Vagina (tissue), 2 donors: ENCODE measurements at places on chromosomes 5 and 9.
A peak's percentile ranks its signal among the peaks of the same experiment; 100 is the strongest.

GRCh38 chr5:132259069-132259851 lies 1.8 kb downstream of the PDLIM4 start:
- no peak for DNase-seq

DNA sequence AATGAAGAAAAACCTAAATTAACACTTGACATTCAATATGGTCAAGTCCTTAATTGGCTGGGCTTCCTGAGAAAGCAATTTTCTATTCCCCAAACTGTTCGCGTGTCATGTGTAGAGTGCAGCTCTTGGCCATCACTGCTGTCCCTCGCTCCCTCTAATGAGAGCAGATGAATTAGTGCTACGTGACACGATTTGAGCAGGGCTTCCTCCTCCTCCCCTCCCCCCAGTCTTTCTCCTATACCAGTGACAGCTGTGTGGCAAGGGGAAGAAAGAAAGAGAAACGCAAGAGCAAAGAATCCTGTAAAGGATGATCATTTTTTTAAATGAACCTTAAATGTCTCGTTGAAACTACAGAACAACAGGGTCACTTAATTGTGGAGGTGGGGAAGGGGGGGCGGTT lies 159.6 kb downstream of the BNC2 start:
- no peak for DNase-seq

DNA sequence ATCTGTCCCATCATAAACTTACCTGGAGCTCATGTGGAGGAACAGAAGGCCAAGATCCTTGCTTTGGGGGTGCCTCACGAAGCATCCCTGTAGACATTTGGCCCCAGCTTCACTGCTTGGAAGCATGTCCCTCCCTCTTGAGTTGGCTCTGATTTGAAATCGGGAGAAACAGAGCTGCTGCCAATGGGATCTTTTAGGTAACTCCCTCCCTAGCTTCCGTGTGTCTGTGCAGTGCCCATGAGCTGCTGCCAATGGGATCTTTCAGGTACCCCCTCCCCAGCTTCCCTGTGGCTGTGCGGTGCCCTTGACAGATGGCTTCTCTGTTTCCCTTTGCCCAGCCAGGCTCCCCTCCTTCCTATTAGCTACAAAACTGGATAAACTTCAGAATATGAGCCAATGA lies 178.0 kb downstream of the NR3C1 start:
- no peak for DNase-seq

DNA sequence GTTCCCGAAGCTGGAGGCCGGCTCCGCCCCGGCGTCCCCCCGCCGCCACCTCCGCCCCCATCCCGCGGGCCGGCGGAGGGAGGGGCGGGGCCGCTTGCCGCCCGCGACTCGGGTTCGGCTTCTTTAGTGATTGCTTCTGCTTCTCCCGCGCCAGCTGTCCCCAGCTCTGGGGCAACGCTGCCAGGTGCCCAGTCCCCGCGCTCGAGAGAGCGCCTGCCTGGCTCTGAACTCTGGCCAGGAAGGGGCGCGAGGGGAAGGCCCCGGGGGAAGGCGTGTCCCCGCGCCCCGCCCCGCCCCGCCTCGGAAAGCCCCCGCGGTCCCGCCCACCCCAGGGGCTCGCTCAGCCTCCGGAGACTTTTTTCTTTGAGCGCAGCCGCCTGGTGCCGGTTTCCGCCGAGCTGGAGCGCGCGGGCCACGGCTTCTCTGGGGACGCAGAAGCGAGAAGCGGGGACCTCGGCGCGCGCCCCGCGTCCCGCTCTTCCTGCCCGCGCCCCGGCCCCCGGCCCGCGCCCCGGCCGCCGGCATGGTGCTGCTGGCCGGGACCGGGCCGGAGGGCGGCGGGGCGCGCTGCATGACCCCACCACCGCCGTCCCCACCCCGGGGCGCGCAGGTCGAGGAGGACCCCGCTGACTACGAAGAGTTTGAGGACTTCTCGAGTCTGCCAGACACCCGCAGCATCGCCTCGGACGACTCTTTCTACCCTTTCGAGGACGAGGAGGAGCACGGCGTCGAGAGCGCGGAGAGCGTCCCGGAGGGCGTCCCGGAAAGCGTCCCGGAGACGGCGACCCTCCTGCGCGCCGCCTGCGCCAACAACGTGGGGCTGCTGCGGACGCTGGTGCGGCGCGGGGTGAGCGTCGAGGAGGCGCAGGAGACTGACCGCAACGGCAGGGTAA lies at the start of gene ANKRD33B:
Gene ANKRD33B (plus strand): TSS at position 126 of the 893 bp plus-strand sequence. CDS start 398 bp downstream, at position 524.
- DNase-seq, result no peak

DNA sequence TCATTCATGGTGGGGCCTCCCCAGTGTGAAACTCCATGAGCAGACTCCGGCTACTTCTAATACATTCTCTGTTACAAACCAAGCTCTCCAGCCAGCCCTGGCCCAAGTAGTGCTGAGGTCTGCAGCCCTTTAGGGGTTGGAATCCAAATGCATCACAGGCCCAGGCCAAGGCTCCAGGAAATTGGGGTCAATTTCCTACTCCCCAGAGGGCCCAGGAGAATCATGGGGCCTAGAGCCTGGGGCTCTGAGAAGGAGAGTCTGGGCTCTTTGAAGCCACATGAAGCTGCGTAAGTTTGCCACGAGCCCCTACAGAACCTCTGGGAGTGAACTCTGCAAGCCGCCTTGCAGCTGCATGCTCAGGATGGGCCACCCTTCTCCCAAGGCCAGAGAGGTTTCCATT lies 206.4 kb downstream of the PAPPA start:
- DNase-seq, result no peak

GRCh38 chr5:91243852-91244251 lies 139.3 kb downstream of the ARRDC3 start:
- no peak for DNase-seq

DNA sequence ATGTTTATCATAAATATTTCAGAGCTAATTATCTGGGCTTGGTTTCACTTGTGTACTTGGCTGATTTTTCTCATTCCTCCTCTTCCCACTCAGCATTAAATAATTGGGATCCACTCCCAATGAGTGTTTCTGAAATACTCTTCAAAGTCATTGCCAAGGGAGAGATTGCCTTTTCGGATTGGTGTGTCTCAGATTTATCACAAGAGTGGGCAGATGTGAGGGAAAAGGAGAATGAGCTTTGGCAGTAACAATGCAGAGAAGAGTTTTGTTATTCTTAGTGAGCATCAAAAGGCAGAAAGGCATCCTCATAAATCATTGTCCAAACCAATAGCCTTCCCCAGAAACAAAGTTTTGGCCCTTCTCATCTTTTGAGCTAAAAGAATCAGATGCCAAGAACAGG lies 79.2 kb downstream of the SEMA5A start:
- no peak for DNase-seq

DNA sequence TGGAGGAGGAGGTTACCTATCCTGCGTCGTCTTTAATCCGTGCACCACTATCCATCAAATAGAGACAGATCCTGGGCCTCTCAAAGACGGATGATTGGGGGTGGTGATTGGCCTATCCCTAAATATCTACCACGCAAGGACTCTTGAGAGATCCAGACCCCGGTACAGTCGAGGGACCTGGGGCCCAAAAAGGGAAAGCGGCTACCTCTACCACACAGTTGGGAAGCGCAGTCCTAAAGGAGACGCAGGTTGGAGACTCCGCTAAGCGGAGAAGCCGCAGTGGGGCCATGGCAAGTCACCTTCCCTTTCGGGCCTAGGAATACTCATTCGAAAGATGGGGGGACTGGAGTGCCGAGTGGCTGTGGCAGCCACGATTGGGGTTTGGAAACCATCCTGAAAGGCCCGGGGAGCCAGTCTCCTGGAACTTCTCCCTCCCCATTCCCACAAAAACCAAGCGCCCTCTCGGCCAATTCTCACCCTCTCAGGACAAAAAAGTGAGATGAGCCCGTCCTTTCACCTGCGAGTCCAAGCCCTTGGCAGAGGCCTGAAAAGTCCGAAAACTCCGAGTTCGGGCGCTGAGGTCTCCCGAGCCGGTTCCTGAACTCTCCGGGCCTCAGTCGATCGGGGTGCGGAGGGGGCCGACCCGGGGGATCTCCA lies 499 bp upstream of the FOXE1 start:
- DNase-seq, result peak; percentile 80

GRCh38 chr5:22488427-22488826 lies 364.7 kb downstream of the CDH12 start:
- DNase-seq, result no peak

DNA sequence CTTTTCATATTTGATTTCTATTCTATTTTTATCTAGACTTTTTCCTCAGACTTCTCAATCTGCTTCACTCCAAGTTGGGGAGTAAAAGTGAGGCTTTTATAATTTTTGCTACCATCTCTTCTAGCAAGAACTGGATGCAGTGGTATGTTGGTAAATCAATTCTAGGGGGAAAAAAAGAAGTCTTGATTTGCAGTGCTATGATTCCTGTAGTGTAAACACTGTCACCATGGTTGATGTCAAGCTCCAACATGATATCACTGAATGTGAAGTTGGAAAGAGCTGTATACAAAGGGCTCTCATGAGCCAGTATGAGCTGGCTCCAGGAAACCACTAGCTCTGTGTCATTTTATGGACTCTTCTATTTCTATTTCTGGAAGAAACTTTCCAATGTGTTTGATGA lies 439.2 kb downstream of the NTRK2 start:
- DNase-seq, result no peak

DNA sequence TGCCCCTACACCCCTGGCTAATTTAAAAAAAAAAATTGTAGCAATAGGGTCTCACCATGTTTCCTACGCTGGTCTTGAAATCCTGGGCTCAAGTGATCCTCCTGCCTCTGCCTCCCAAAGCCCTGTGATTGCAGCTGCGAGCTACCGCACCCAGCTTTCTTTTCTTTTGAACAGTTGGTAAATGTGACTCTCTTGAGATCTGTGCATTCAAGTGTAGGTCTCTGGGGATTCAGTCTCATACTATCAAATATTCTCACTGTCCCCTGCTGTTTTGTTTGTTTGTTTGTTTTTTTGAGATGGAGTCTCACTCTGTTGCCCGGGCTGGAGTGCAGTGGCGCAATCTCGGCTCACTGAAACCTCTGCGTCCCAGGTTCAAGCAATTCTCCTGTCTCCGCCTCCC lies 42.3 kb upstream of the CXXC5 start:
- no peak for DNase-seq

DNA sequence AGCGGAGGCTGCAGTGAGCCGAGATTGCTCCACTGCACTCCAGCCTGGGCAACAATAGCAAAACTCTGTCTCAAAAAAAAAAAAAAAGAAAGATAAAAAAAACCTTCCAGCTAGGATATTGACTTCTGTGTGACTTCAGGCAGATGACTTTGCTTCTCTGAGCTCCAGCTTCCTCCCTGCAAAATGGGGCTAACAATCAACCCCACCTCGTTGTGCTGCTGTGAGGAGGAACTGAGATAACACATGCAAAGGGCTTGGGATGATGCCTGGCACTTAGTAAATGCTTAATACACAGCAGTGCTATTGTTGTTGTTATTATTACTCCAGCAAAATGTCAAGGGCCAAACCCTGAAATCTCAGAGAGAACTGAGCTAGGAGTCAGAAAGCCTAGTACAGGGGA lies 3.5 kb upstream of the CDX1 start:
- DNase-seq, result no peak

- no peak for DNase-seq
Observed at GRCh38 chr5:35153375-35153932, 76.8 kb downstream of the PRLR start.

DNA sequence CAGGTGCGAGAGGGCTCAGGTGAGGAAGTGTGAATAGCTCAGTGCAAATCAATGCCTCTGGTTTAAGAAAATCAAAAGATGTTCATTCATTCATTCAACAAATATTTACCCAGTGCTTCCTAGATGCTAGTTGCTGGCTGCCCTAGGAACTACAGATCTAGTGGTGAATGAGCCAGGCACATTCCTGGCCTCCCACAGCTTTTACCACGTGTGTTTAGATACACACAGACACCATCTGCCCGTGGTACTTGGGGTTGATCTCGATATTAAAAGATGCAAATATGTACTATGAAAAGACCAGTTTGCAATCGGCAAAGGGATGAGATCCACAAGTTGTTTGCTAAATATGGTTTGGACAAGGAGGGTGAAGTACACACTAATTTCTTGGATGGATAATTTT lies 78.2 kb downstream of the GTF3C4 start:
- DNase-seq, result peak; percentile 34

DNA sequence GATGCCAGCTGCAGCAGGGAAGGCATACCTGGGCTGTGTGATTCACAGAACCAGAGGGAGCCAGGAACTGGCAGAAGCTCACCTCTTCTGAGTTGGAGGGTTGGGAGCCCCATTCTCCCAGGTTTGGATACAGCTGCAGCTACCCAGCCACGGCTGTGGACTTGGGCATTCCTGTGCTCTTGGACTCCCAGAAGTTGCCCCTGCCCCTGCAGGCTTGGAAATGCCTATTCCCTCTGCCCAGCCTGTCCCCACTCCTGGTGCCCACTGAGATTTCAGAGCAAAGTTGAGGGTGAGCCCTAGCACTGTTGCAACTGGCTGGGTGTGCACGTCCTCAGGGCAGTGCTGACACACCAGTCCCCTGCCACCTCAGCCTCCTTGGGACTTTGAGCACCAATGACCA lies 489.7 kb downstream of the SLCO4C1 start:
- no peak for DNase-seq

- DNase-seq, result no peak
Observed at GRCh38 chr9:117464941-117465616, 50.2 kb upstream of the ASTN2 start.

GRCh38 chr9:132241840-132242620 lies 80.2 kb downstream of the NTNG2 start:
- no peak for DNase-seq
